RCC 7860 (cell line): ENCODE measurements at places on chromosomes 4 and X.

DNA sequence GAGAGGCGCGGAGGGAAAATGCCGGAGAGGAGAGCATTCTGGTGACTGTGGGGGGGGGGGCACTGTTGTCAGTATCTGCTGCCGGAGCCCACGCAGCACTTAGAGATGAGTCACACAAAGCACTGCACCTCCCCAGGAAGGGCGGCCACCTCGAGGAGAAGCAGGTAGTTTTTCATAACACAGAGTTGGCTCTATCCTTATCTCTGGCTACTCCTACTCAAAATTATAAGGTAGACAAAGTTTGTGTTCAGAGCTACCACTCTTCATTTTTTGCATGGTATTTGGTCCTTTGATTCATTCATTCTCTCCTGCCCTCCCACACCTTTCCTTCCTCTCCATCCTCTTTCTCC lies 76.2 kb upstream of the SCOC start:
- no peak for DNase-seq

DNA sequence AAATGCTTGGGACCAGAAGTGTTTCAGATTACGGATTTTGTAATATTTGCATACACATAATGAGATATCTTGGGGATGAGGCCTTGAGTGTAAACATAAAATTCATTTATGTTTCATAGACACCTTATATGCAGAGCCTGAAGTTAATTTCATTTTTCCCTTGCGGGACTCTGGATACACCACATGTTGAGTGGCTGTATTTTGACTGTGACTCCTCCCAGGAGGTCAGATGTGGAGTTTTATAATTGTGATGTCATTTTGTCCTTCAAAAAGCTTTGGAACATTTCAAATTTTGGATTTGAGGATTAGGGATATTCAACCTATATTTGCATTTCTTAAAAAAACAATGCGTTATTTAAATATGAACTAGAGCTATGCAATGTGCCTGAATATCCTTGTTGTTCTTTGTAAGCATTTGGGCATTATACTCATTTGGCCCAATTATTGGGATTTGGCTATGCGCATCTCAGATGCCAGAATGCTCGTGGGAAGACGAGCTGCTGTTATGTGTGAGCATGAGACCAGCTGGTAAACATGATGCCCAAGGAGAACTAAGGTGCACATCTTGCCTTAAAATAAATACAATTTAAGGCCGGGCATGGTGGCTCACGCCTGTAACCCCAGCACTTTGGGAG lies 223.0 kb upstream of the STS start:
- DNase-seq = no peak

DNA sequence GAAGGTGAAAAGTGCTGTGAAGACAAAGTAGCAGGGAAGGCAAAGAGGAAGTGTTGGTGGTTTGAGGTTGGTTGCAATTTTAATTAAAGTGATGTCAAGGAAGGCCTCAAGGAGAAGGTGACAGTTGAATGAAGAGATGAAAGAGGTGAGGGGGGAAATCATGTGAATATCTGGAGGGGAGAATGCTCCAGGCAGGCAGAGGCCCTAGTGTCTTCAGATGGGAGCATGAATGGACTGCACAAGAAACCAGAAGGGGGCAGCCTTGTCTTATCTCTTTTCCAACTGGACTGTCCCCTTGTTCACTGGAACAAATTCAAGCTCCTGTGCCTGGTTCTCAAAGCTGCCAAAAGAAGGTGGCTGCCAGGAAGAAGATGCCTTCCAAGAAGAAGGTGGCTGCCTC lies 68.4 kb downstream of the MAOB start:
- DNase-seq = no peak

DNA sequence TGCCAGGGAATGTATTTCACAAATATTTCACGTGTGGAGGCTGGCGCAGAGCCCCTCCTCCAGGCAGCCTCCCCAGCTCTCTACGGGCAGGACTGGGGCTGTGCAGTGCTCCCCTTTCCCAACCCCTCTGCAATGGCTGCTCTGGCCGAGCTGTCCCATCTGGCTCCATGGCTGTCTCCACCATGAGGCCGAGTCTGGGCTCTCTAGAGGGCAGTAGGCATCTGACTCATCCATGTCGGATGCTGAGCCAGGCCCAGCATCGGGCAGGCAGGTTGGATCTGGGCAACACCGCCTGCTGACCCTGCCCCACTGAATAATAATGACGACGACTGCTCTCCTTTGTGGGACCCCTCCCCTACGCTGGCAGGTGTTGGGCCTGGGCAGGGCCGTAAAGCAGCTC lies 11.0 kb upstream of the SH3TC1 start:
- DNase-seq = no peak

DNA sequence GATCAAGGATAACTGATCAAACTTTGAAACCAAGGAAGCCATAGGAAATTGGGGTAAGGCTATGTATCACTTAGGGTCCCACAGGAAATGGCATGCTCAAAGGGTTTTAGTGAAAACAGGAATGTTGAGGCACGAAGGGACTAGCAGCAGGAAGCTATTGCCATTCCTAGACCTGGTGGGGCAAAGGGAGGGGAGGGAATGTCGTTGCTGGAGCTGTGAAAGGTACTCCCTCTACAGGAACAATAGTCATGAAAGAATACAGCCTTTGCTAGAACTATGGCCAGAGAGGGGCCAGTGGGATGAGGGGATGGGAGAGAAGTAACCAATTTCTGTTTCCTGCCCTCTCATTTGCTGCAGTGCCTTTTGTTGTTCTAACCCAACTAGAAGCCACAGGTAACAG lies 11.9 kb downstream of the REPS2 start:
- no peak for DNase-seq

DNA sequence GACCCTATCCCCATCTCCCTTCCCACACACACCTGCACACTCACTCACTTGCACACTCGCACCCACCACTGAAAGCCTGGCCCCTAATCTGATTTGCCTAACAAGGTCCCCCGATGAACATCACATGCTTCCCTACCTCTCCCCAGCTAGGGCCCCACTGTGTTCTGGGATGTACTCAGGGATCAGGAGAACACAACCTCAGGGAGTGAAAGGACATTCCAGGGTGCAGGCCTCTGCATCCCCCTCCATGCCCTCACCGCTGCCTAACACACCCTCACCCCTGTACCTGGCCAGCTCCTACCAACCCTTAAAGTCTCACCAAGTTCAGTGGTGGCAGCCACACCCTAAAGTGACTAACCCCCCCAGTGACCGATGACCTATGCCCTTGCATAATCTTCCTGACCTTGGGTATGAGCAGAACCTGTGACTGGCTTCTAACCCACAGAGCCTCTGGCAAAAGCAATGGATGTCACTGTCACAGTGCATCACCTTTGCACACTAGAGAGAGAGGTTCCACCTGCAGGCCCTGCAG lies 2.4 kb upstream of the AFAP1 start:
- no peak for DNase-seq

GRCh38 chr4:15888515-15888914 lies 50.0 kb downstream of the FGFBP1 start:
- no peak for DNase-seq

GRCh38 chrX:21656587-21657317 lies 1.4 kb downstream of the KLHL34 start:
- no peak for DNase-seq

DNA sequence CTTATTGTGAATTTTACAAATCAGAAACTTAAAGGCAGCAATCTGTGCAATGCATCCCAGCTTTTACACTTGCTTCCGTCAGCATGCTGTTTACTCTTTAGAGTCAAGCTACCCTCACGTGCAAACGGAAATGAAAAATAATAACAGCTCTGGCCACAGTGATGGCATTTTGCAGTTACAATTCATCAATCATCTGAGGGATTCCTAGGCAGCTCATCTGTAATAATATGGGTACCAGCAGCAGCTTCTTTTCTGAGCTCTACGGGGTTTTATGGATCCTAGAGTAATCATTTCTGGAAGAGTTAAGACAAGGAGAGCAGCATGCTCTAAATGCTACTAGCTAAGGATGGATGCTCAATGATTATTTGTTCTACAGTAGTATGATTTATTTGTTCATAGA lies 313.6 kb downstream of the AFF2 start:
- DNase-seq = no peak

GRCh38 chrX:78754917-78755316 lies 7.4 kb downstream of the LPAR4 start:
- no peak for DNase-seq
